ENCODE measurements at places on chromosomes 3 and 15.
A peak's percentile ranks its signal among the peaks of the same experiment; 100 is the strongest.

DNA sequence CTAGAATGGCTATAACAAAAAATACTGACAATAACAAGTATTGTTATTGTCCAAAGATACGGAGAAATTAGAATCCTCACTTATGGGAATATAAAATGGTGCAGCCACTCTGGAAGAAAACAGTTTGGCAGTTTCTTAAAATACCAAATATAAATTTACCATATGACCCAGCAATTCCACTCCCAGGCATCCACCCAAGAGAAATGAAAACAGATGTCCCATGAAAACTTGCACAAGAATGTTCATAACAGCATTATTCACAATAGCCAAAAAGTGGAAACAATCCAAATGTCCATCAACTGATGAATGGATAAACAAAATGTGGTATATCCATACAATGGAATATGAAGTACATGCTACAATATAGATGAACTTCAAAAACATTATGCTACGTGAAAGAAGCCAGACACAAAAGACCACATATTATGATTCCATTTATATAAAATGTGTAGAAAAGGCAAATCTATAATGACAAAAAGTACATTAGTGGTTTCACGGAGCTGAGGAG lies 9.4 kb downstream of the AAGAB start:
- DNase-seq, result no peak

DNA sequence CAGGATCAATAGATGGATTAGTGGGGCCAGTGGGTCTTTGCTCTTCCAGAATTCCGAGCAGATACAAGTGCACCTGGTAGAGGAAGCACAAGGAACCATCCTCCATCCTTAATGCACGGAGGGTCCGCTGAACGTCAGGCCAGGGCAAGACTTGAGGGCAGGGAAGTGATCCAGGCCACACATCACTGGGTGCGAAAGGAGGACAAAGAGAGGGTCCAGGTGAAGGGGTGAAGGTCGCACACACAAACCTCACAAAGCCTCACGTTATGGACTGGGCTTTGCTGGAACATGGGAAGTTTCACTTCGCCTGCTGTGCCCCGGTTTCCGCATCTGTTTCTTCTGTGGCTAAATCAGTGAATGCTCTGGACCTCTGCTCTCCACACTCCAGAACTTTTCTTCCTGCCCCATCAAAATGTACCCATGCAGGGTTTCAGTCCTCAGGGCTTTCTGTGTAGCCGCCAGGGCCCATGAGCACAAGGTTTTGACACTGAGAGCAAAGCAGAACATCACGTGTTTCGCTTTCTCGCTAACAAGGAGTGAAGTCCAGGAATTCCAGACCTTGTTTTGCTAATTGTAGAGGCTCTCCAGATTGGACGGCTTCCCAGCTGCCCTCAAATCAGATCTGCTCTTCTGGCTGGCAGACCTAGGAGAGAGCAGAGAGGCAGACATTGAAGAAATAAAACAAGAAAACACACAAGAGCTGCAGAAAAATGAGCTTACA lies 56.3 kb downstream of the KLF15 start:
- no peak for DNase-seq

DNA sequence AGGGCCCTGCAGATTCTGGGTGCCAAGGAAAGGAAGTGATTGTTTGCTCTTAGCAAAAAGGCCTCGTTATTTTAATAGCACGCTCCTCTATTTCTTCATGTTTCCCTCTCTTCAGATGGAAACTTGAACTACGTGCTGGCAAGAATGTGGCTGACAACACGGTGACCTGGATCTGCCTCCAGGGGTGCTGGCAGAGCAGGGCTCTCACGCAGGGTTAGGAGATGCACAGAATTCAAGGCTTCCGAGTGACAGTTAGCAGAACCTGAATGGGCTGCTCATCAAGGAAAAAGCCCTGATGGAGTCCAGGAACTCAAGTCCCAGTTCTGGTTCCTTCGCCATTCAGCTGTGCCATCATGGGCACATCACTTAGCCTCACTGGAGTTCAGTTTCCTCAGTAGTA lies 22.7 kb downstream of the CYP19A1 start:
- DNase-seq, result no peak

- DNase-seq, result no peak
Observed at GRCh38 chr15:101568821-101569555, 79.5 kb upstream of the PCSK6 start.

GRCh38 chr3:171385086-171385485 lies 75.1 kb downstream of the TNIK start:
- no peak for DNase-seq

DNA sequence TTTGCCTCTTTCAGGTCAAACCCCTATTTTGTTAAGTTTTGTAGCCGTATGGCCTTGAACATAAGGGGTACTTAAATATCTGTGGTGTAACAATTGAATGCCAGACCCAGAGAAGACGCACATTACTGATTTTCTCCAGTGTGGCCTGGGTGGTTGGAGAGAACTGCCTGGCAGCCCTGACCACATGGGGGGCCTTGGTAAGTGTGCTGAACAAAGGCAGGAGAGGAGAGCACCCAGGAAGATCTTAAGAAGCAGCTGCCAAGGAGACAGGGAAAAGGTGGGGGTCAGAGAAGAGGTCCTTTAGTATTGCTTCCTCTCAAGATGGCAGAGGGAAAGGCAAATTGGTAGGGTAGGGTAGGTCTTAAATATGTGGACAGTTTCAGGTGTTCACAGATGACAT lies 35.7 kb downstream of the TRANK1 start:
- no peak for DNase-seq

DNA sequence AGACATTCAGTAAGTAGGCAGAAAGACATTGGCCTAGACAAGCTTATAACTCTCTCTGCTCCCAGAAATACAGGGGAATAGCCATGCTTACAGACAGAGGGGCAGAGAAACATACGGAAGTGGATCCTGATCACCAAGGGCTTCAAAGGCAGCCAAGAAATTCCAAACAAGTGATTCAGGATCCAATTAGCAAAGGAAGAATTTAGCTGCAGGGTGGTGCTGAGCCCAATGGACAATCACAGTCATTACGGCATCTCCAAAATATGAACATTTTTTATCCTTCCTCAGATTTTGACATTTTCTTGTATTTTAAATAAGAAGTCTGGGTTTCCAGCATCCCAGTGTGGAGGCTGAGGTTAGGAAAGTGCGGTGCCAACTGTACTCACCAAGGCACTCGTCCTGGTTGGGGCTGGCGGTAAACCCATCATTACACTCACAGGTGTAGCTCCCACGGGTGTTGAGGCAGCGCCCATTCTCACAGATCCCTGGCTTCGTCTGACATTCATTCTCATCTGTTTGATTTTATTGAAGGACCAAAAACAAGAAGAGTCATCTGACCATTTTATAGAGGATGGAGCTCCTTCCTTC lies 96.8 kb downstream of the DUT start:
- no peak for DNase-seq

- peak; percentile 82 for DNase-seq
Observed at GRCh38 chr3:71050538-71051258, 532.8 kb downstream of the FOXP1 start.

DNA sequence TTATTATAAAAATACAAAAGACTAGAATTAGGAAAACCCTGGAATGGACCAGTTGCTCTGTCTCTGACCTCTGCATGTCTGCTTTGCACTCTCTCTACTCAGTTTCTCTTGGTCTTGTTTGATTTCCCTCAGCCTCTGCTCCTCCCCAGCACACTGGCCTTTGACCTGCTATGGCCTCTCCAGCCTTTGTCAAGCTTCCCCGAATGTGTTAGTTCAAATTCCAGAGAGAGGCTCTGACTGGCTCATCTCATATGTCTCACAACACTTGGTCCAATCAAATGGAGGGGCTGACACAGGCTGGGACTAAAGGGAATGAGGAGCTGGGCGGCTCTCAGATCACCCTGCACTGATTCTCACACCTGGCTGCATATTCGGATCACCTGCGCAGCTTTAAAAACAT lies 52.4 kb upstream of the CMTM8 start:
- DNase-seq, result no peak

GRCh38 chr15:72042865-72043264 lies 75.1 kb downstream of the MYO9A start:
- no peak for DNase-seq

DNA sequence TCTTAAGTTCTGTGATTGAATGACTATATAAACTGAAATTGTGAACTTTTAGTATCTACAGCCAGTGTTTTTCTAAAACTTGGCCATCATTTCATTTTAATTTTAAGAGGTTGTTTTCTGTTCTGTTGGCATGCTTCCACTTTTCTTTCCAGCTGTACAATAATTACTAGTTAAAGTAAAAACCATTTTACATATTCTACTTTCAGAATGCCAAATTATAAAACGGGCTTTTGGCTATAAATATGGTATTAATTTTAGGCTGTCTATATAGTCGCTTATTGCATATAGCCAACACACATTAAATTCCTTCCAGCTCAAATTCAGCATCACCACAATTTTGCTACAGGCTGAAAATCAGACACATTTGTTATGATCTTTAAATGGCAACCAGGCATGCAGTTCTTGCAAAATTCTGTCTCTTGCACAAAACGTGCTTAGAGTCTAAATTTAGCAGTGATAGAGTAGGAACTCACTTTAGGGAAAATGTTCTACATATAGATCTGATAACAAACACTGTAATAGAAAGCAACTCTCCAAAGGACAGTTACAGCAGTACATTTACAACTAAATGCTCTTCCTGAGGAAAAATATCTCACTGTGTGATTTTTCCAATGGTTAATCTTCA lies 81.1 kb downstream of the BTD start:
- DNase-seq, result no peak

GRCh38 chr3:168544097-168544957 lies 448.6 kb upstream of the GOLIM4 start:
- DNase-seq, result peak; percentile 19

- DNase-seq, result no peak
Observed at GRCh38 chr3:69129531-69129930, 7.1 kb upstream of the LMOD3 start.

DNA sequence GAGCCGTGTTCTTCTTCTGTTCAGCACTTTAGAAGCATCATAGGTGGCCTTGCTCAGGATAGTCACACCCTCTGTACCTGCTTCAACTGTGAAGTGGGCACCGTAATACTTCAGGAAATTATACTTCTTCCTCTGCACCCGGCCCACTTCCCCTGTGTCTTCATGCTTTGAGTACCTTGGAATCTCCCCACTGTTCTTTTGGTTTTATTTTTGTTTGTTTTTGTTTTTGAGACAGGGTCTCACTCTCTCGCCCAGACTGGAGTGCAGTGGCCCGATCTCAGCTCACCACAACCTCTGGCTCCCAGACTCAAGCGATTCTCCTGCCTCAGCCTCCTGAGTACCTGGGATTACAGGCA lies 1.7 kb downstream of the P2RY14 start:
- no peak for DNase-seq

GRCh38 chr3:20080956-20081554 lies 40.8 kb downstream of the KAT2B start:
- peak; percentile 51 for DNase-seq

DNA sequence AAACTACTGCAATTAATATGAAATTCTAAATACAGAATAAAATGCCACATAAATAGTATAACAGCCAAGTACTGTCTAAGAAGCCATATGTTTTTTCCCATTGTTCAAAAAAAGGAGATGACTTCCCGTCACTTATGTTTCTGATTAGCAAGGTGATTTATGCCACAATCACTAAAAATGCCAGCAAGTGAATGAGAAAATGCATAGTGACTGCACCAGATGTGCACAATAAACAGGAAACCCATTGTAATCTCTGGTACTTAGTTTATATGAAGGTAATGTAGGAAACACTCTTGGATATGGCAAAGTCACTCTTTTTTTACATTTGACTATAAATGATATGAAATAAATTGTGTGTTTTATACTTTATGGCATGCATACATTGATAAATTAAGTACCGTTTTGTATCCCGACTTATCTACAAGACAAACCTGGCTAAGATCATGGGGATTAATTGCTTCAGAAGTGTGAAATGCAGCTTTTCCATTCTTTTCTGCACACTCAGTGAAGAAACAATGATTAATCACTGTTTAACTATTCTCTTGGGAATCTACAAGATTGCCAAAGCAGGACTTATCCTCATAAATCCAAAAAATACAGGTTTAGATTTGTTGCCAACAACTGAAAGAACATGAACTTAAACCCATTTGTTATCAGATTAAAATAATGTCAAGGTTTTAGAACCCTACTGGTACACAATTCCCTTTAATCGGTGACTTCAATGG lies 164.5 kb downstream of the TBC1D5 start:
- DNase-seq, result no peak

DNA sequence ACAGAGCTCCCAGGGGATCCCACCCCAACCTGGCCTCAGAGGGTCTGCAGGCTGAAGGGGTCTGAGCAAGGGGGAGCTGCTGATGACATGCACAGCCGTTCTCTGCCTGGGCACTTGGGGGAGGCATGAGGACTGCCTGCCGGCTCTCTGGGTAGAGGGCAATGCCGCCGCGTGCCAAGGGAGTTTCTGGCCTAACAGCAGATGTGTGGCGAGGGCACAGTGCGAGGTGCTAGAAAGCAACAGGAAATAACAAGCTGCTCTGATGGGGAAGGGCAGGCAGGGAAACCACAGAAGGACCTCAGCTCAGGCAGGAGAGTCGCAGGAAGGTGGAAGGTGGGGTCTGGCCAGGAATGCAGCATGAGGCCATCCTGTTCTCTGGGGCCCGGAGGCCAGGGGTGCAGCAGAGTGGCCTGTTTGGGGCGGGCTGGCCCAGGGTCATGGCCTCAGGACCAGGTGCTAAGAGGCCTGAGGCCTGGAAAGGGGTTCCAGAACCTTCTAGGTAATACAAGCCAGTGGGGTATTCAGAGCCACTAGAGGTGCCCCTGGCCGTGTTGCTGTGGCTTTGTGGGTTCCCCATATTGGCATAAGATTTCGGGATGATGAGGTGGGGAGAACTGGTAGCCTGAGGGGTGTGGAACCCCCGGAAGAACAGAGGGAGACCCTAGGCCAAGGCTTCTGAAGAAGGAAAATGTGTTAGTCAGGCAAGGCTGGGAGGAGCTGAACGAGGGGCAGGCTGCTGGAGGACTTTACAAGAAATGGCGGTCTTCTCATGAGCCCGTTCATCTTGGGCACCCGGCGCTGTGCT lies 41.2 kb downstream of the RGMA start:
- no peak for DNase-seq

DNA sequence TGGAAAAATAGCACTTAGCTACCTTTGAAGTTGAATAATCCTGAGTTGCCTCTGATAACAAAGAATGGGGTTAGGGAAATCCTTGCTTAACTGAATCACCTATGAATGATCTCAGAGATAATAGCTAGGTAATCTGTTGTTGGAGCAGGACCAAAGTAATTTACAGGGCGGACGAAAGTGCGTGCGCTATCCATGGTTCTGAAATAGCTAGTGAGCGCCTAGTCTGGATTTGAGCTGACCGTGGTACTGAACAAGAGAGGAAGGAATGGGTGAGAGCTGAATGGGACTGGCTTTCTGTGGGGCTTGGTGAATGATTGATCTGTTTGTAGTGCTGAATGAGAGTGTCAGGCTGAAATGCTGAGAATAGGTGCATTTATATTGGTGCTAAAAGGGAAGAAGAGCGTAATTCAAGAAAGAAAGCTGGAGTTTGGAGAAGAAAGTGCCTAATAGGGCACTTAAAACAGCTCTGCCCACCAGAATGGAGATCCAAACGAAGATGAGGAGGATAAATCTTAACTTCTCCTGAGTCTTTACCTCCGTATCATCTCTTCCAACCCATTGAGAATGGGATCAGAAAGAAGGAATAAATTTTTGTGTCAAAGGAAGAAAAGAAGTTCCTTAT lies 10.1 kb downstream of the SCN10A start:
- no peak for DNase-seq

GRCh38 chr3:108552267-108553159 lies 36.7 kb downstream of the CIP2A start:
- DNase-seq, result peak; percentile 41

All from NCI-H1417 (cell line).